ENCODE measurements at places on chromosomes 4 and X. TPM values are rescaled to one million over a fixed set of nuclear protein-coding genes. Genes with fewer than 3 reads are reported as not detected.

The ANKRD37 gene
- 3.8 TPM for total RNA-seq

The OPRPN gene
- not detected for total RNA-seq

The CACNA1F gene
- total RNA-seq, result not detected

The PABPC1L2B gene
- not detected for total RNA-seq

The TKTL1 gene
- total RNA-seq, result not detected

The ETDA gene
- not detected for total RNA-seq

The MEPE gene
- total RNA-seq, result not detected

The FABP2 gene
- not detected for total RNA-seq

The OCIAD2 gene
- 201 TPM for total RNA-seq

The KLB gene
- 0.08 TPM for total RNA-seq

The SPP1 gene
- total RNA-seq, result 1.6 TPM

The MAMLD1 gene
- 0.38 TPM for total RNA-seq

The CLDN2 gene
- total RNA-seq, result not detected

Measured in hair follicular keratinocyte (primary cell).